Endodermal cell (in vitro differentiated cells): ENCODE measurements at places on chromosomes 3 and 15. TPM values are rescaled to one million over a fixed set of nuclear protein-coding genes. Genes with fewer than 3 reads are reported as not detected.
A peak's percentile ranks its signal among the peaks of the same experiment; 100 is the strongest.

DNA sequence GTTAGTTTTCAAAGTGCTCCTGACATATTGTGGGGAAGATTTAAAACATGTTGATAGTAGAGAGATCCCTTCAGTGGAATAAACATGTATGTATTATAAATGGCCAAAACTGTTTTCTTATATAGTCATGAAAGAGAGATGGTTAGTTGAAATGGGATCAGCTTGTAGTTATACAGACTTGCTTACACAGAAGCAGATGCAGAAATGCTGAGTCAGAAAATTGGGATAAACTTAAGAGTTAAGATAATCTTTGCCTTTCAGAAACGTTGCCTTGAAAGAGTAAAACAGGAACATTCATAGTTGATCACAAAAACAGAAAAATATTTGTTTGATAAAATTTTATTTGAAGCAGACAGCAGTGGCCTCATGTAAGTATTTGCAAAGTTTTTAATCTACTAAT, 433.2 kb upstream of the BCHE start:
- H3K4me1 ChIP-seq: no peaks in the 10 kb centered on the region
- no peak overlapping the region for H3K27ac ChIP-seq
- no peak overlapping the region for H3K4me3 ChIP-seq
- no peaks in the 10 kb centered on the region for H3K36me3 ChIP-seq
- no peaks in the 10 kb centered on the region for H3K27me3 ChIP-seq

DNA sequence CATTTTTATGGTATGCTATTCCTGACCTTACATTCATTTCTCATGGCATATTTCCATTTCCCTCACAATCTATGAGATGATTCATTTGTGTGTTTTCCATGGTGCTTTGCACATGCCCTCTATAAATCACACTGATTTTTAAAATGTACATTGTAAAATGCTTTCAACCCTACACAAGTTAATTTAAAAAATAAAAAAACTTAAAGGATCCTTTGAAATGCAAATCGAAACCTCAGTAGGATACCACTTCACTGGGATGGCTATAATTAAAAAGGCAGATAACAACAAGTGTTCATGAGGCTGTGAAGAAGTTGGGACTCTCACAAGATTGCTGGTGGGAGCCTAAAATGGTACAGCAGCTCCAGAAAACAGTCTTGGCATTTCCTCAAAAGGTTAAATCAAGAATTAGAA, 83.5 kb downstream of the FMN1 start:
- H3K27ac ChIP-seq: no peak overlapping the region
- H3K36me3 ChIP-seq: no peaks in the 10 kb centered on the region
- no peak overlapping the region for H3K4me3 ChIP-seq
- H3K4me1 ChIP-seq: peaks cover 6% of the 10 kb centered on the region
- no peak for DNase-seq

GRCh38 chr3:7309641-7310102, 448.8 kb downstream of the GRM7 start:
- no peaks in the 10 kb centered on the region for H3K4me1 ChIP-seq
- H3K4me3 ChIP-seq: no peak overlapping the region
- H3K27me3 ChIP-seq: no peaks in the 10 kb centered on the region
- H3K27ac ChIP-seq: no peak overlapping the region

GRCh38 chr3:149933858-149934257, 36.8 kb downstream of the PFN2 start:
- no peaks in the 10 kb centered on the region for H3K36me3 ChIP-seq
- H3K4me3 ChIP-seq: no peak overlapping the region

DNA sequence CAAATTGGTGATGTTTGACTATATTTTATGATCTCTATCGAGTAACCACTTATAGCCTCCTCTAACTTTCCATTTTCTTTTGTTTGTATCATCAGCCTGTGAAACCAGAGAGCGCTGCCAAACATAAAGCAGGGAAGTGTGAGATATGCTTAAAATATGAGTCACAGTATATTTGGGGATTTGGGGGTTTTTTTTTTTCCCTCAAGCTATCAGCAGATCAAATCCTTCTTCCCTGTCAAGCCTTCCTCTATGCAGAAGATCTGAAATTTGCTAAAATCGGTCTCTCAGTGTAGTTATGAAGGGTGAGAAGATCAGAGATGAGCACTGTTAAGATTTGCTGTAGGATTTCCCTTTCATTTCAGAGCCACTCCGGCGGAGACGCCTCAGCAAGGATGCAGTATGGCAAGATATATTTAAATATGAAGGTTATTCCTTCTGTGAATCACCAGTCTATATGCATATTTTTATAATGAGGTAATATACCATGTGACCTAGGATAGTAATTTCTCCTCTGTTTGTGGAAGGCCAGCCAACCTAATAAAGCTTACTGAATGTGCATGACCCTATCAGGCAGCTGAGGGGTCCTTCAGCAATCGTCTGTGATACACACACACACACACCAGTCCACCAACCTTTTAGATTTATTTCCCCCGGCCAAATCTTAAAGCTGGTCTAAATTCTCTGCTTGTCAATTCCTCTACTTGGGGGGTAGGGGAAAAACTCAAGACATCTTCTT, 474.1 kb downstream of the FOXP1 start:
- peak overlapping the region; percentile 77 for H3K27ac ChIP-seq
- H3K4me3 ChIP-seq: no peak overlapping the region
- no peaks in the 10 kb centered on the region for H3K27me3 ChIP-seq
- no peaks in the 10 kb centered on the region for H3K36me3 ChIP-seq

GRCh38 chr15:37135225-37135624, 34.9 kb upstream of the MEIS2 start:
- H3K4me1 ChIP-seq: no peaks in the 10 kb centered on the region
- DNase-seq: peak; percentile 49
- no peak overlapping the region for H3K27ac ChIP-seq
- no peaks in the 10 kb centered on the region for H3K27me3 ChIP-seq
- no peak overlapping the region for H3K4me3 ChIP-seq
- H3K36me3 ChIP-seq: no peaks in the 10 kb centered on the region

- H3K4me3 ChIP-seq: no peak overlapping the region
- H3K4me1 ChIP-seq: peaks cover 7% of the 10 kb centered on the region
- no peak for DNase-seq
Measured at GRCh38 chr3:105458518-105459215, 92.0 kb downstream of the ALCAM start.

- DNase-seq: no peak
- H3K36me3 ChIP-seq: peaks cover 89% of the 10 kb centered on the region
- no peak overlapping the region for H3K27ac ChIP-seq
- H3K4me1 ChIP-seq: no peaks in the 10 kb centered on the region
- H3K27me3 ChIP-seq: no peaks in the 10 kb centered on the region
Measured at GRCh38 chr3:47604145-47604544, 25.5 kb upstream of the CSPG5 start.

DNA sequence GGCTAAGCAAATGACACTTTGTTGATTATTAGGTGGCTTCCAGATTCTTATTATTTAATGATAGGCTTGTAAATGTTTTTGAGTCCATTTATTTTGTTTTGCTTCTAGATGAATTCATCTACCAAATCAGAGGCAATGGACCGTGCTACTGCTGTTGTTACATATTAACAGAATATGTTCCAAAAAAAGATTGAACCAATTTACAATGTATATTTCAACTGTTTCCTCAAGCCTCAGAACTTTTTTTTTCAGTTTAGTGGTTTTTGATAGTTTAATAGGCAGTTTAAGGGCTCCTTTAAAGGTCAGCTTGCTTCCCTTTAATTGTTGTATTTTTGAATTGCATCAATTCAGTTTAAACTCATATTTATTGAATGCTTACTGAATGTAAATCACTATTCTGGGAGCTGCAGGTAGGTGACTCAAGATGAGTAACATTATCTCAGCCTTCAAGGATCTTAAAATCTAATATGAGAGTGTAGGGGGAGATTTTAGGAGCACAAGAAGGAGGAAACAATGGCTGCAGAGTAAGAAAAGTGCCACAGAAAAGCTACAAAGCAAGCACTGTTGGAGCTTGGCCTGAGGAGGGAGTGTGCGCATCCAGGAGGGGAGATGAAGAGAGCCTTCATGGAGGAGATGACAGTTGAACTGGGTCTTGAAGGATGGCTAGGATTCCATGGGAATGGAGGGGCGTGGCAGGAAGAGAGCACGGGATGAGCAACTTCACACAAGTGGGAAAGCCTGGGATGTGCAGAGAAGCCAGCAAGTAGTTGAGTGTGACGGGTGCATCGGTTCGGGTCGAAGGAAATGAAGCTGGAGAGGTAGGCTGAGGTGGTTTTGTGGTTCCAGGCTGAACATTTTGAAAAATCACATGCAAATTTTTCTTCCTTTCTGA, 14.7 kb downstream of the MAP2K1 start:
- no peak overlapping the region for H3K4me3 ChIP-seq
- no peak overlapping the region for H3K27ac ChIP-seq
- DNase-seq: peak; percentile 54
- peaks cover 11% of the 10 kb centered on the region for H3K4me1 ChIP-seq
- no peaks in the 10 kb centered on the region for H3K27me3 ChIP-seq
- H3K36me3 ChIP-seq: peaks cover 39% of the 10 kb centered on the region

- no peaks in the 10 kb centered on the region for H3K27me3 ChIP-seq
- no peak overlapping the region for H3K27ac ChIP-seq
- H3K4me1 ChIP-seq: no peaks in the 10 kb centered on the region
- no peak overlapping the region for H3K4me3 ChIP-seq
- H3K36me3 ChIP-seq: no peaks in the 10 kb centered on the region
Measured at GRCh38 chr15:97684249-97684648, 276.3 kb upstream of the ARRDC4 start.

DNA sequence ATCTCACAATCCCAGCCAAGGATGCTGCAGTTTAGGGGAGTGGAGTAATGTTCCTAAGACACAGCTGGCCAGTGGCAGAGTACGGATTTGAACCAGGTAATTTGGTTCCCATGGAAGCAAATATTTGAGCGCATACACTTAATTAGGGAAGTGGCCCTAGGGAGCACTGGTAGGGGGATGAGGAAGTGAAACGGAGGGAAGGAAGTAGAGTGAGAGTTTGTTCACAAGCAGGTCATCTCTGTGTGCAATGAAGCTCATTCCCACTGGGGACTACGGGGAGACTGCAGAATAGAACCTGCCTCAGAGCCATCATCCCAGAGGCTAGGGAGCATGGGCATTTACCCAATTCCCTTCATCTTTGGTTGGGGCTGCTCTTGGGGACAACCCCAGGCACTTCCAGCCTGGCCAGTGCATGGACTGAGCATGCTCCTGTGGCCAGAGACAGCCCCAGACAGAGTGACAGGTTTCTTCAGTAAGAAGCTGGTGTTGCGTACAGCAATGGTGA, 317.2 kb upstream of the PROK2 start:
- H3K4me1 ChIP-seq: no peaks in the 10 kb centered on the region
- no peak for DNase-seq
- H3K27me3 ChIP-seq: no peaks in the 10 kb centered on the region
- no peak overlapping the region for H3K4me3 ChIP-seq

DNA sequence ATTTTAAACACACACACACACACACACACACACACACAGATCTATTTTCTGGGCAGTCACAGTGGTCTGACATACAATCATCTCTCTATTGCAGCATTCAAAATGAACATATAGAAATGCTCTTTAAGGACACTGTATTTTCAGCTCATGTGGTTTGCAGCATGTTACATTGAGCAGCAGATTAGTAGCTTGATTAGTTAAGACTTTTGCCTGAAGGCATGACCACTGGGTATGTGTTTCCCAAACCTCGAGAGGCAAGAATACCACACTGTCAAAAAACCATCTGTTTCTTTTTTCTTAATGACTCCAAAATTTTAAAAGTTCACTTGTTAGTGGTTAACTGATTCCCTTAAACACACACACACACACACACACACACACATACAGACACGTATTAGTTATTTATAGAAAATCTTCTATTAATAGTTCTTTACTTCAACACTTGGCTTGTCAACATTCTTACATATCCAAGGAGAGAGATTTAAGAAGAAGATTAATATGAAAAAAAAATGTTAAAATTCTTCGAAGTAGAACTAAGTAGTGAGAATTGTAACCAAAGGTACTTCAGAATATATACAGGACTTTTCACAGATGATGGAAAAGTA, 518.2 kb downstream of the CADM2 start:
- H3K27ac ChIP-seq: no peak overlapping the region
- no peaks in the 10 kb centered on the region for H3K4me1 ChIP-seq
- H3K4me3 ChIP-seq: no peak overlapping the region
- H3K27me3 ChIP-seq: no peaks in the 10 kb centered on the region
- DNase-seq: no peak

DNA sequence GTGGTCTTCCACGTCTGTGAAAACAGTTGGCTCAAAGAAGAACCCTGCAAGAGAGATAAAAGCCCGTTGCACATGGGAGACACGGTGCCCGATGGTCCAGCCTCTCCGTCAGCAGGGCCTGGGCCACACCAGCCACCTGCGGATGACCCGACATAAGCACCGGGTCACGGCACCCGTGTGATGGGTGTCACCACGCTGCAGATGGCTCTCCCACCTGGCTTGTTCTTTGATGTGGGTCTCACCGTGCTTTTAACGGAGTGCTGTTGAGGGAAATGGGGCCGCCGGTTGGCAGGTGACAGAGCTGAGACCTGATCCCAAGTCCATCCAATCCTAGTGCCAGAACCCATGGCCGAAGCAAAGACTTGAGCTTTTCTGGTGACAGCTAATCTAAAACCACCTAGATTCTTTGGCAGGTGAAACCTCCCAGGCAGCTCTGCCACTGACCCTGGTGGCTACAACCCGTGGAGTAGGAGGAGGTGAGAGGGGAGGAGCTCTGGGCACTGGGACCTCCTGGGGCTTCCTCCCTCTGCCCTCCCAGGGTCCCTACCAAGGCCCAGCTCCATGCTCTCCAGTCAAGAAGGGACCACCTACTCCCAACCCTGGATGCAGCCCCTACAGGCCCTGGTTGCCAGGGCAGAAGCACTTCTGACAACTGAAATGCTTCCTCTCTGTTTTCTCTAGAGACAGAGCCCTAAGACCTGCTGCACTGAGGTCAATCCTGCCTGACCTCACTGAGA, 23.4 kb upstream of the SLC41A3 start:
- no peak overlapping the region for H3K4me3 ChIP-seq
- peak; percentile 26 for DNase-seq
- H3K4me1 ChIP-seq: no peaks in the 10 kb centered on the region
- H3K27ac ChIP-seq: no peak overlapping the region

GRCh38 chr3:124395162-124395561, 335.1 kb upstream of the UMPS start:
- H3K27me3 ChIP-seq: no peaks in the 10 kb centered on the region
- no peak for DNase-seq
- H3K4me1 ChIP-seq: no peaks in the 10 kb centered on the region
- H3K27ac ChIP-seq: no peak overlapping the region
- no peaks in the 10 kb centered on the region for H3K36me3 ChIP-seq
- no peak overlapping the region for H3K4me3 ChIP-seq

GRCh38 chr15:86115145-86115801, 35.6 kb downstream of the AGBL1 start:
- H3K4me1 ChIP-seq: no peaks in the 10 kb centered on the region
- no peaks in the 10 kb centered on the region for H3K27me3 ChIP-seq
- no peak for DNase-seq
- no peak overlapping the region for H3K27ac ChIP-seq

DNA sequence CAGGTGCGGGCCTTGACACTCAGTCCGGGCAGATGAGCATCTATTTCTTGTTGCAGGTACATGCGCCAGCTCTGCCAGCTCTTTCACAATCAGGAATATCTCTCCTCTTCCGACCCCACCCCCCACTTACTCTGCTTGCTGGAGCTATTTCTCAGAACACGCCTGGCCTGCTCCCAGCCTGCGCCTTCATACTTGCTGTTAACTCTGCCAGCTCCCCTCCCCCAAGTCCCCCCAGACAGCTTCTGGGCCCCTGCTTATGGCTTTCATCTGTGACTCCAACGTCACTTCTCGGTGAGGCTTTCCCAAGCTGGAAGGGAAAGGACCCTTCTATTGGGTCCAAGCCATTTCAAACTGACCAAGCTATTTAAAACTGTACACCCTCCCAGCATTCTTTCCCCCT, 15.2 kb downstream of the MAGEF1 start:
- H3K4me3 ChIP-seq: no peak overlapping the region
- H3K27me3 ChIP-seq: no peaks in the 10 kb centered on the region
- H3K27ac ChIP-seq: no peak overlapping the region
- no peak for DNase-seq

LARP6 gene
- 23.1 to 28.9 TPM (median 24.9 TPM) in 3 replicates for total RNA-seq

GABRB3 gene
- total RNA-seq: 120 and 122 TPM in 2 replicates
